ENCODE measurements at places on chromosomes 3 and 15.

DNA sequence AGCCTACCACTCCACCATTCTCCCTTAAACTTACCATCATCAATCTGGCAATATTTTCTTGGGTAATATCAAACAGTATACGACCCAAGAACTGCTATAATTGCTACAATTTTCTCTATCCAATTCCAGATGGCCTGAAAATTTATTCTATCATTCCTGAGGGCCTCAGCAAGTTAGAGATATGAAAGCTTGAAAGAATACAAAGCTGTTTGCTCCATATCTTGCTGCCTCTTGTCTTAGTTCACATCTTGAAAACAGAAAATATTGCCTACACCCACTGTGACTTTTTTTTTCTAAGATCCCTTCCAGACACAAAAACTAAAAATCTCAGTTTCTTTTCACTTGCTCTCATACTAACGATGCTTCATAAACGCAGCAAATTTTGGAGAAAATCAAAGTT is 898.9 kb downstream of the OTOL1 start:
- no peak for DNase-seq

- DNase-seq, result no peak
These were observed 91.2 kb downstream of the EOMES start for GRCh38 chr3:27630885-27631284.

DNA sequence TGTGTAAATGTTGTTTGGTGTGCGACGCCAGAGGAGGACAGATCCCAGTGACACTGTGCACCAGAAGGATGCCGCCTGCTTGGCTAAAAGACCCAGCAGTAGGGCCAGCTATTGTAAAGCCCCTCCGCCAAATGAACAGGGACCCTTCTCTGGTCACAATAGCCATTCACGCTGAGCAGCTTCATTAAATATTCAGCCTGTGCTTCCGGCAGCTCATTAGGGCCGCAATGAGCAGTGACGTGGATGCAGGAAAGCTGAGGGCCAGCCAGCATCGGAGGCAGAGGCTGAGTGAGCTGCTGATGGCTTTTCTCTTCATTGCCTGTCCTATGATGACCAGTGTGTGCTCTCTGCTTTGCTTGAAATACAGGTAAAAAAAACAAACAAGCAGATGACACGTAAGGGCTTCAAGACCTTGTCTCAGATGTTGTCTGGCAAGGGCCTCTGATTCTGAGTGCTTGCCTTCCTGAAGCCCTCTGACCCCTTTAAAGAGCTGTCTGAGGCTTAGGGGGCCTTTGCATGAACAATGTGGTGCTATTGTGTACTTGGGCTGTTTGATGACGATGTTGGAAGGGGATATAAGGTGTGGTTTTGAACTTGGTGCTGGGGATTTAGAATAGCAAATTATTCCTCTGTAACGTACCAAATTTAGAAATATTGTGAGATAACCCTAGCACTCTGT is 130.4 kb downstream of the FEZF2 start:
- no peak for DNase-seq

GRCh38 chr3:171115667-171116066 is 89.1 kb upstream of the SLC2A2 start:
- DNase-seq, result no peak

DNA sequence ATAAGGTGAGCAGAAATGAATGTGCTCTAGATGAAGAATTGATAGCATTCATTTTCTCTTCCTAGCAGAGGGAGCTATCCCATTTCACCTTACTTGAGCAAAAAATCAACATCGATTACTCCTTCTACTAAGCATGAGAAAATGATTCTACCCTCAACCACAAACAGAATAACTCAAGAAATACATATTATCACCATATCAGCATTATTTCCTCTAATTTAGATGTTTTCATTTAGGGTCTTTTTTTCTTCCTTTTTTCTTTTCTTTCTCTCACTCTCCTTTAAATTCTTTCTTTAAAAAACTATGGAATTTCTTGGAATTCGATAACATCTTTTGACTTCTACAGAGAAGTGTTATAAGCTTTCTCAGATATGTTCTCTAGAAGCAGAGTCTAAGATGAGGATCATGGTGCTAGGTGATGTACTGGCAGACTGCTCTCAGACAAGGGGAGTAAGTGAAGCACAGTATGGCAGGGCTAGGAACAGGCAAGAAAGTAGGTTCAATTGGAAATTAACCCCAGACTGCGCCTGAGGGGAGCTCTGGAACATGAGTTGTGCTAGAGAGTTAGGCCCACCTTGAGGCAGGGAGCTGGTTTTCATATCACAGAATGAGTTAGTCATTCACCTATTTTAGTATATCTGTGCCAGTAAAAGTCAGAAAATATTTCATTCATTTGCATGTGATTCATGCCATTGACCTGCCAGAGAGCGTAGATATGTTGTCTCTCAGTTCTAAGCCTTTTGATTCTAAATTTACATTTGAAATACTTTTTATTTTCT is 279.2 kb upstream of the KCNH8 start:
- DNase-seq, result no peak
